ENCODE measurements at places on chromosomes 6 and 20. TPM values are rescaled to one million over a fixed set of nuclear protein-coding genes. Genes with fewer than 3 reads are reported as not detected.

The FAM83C gene
- total RNA-seq, result not detected

The MAFB gene
- 2.3 TPM for total RNA-seq

The HDGFL1 gene
- total RNA-seq, result not detected

The ZNF334 gene
- 1.2 TPM for total RNA-seq

The ERVFRD-1 gene
- total RNA-seq, result not detected

The TGM3 gene
- not detected for total RNA-seq

The TNFAIP3 gene
- 250 TPM for total RNA-seq

The LY6G6C gene
- total RNA-seq, result not detected

The ITPR3 gene
- total RNA-seq, result 42.7 TPM

The COL21A1 gene
- not detected for total RNA-seq

The ULBP2 gene
- total RNA-seq, result 0.65 TPM

The APOM gene
- 1.8 TPM for total RNA-seq

The PHACTR1 gene
- 0.44 TPM for total RNA-seq

The SF3B5 gene
- total RNA-seq, result 204 TPM

The VSTM2L gene
- total RNA-seq, result not detected

The PCK1 gene
- total RNA-seq, result not detected

The SYNDIG1 gene
- total RNA-seq, result not detected

The CTSZ gene
- 54.1 TPM for total RNA-seq

The FOXF2 gene
- total RNA-seq, result not detected

The CTCFL gene
- not detected for total RNA-seq

The BTN1A1 gene
- not detected for total RNA-seq

The TNFRSF6B gene
- not detected for total RNA-seq

The SSTR4 gene
- total RNA-seq, result not detected

The PNLDC1 gene
- 0.78 TPM for total RNA-seq

The EYS gene
- total RNA-seq, result not detected

The RIMS4 gene
- not detected for total RNA-seq

The VSX1 gene
- total RNA-seq, result not detected

The TREML1 gene
- total RNA-seq, result not detected

The CALHM4 gene
- total RNA-seq, result not detected

The GINM1 gene
- total RNA-seq, result 18.6 TPM

The POLR1C gene
- 85.8 TPM for total RNA-seq

The CCN6 gene
- 0.17 TPM for total RNA-seq

The CNR1 gene
- not detected for total RNA-seq

The C6orf89 gene
- 31.5 TPM for total RNA-seq

The KIF25 gene
- total RNA-seq, result not detected

The PI16 gene
- not detected for total RNA-seq

The C20orf202 gene
- not detected for total RNA-seq

The CST11 gene
- not detected for total RNA-seq

The FERMT1 gene
- total RNA-seq, result 0.93 TPM

The PPIL6 gene
- 0.29 TPM for total RNA-seq

The PLA2G7 gene
- total RNA-seq, result not detected
